ENCODE measurements at places on chromosomes 6 and 20.

- peak; percentile 39 for DNase-seq
These were observed 56.4 kb upstream of the DUSP22 start for GRCh38 chr6:235763-236360.

GRCh38 chr6:151630991-151631655 lies 137.3 kb downstream of the CCDC170 start:
- no peak for DNase-seq

DNA sequence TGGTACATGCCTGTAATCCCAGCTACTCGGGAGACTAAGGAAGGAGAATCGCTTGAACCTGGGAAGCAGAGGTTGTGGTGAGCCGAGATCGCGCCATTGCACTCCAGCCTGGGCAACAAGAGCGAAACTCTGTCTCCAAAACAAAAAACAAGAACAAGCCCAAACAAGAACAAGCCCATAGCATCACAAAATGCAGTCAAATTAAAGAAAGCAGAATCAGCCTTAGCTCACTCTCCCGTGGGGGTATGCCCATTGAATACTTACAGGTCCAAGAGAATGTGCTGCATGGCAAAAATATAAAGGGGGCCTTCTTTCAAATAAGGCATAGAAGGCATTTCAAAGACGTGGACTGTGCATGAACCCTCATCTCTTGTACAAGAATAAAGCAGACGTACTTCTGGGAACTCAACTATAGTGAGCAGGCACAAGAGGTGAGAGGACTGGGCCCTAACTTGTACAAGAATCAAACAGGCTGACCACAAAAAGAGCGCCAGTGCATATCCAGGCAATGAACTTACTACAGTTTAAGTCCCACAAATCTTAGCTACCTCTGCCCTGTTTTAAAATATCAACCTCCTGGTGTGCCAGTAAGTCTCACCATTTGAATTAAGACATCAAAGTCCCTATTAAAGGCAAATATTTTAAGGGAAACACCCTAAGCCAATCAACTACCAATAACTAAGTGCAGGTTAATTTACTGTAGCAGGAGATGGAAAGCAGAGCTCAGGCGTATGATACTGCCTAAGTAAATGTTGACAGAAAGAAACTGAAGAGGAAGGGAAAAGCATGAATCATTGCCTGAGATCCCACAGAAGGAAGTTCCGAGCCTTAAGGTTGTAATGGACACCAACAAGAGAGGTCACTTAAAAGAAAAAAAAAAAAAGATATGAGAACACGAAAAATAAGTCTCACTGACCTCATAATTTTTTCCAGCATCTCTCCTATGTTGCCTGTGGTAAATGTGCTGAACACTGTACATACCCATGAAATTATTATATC lies 37.4 kb downstream of the TOMM6 start:
- DNase-seq: peak; percentile 54

DNA sequence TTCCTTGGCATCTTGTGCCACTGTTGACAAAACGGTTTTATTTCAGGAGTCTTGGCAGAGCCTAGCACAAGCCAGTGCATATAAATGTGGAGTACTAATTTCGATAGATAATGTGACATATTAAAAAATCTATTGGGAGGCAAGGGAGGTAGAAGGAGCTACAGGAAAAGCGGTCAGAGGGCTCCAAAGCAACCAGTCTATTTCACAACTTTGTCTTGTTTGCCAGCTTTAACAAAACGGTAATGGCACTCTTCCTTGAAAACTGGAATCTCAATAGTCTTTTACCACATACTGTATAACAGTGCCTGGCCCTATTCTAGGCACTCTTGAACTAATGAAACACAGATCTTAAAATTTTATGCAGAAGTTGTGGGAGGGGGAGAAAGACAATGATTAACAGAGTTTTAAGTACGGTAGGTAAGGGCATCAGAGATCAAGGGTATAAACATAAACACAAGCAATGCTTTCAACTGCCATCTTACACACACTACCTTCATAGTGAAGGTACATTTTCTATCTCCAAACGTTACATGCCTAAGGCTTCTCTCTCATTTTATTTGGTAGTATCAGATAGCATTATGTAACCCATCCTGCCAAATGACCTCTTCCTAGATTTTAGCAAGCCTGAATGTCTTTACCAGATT lies 33.5 kb upstream of the SYNCRIP start:
- peak; percentile 49 for DNase-seq

GRCh38 chr6:159035891-159036290 lies 8.9 kb downstream of the TAGAP start:
- no peak for DNase-seq

DNA sequence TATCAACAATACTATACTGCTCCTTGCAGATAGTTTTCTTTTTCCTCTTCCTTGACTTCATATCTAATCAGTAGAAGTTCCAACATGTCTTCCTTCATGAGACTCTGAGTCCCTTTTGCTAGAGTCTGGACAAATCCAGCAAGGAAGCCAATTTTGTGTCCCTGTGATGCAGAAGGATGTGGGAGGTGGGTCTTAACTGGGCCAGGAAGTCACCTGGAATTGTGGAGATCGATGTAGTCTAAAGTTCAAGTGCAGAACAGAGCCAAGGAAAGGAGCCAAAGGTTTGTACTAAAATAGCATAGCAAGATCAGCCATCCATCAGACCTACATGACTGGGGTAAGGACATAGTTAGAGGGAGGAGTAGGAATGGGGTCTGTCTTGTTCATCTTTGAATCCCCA lies 37.6 kb downstream of the SPTLC3 start:
- no peak for DNase-seq

DNA sequence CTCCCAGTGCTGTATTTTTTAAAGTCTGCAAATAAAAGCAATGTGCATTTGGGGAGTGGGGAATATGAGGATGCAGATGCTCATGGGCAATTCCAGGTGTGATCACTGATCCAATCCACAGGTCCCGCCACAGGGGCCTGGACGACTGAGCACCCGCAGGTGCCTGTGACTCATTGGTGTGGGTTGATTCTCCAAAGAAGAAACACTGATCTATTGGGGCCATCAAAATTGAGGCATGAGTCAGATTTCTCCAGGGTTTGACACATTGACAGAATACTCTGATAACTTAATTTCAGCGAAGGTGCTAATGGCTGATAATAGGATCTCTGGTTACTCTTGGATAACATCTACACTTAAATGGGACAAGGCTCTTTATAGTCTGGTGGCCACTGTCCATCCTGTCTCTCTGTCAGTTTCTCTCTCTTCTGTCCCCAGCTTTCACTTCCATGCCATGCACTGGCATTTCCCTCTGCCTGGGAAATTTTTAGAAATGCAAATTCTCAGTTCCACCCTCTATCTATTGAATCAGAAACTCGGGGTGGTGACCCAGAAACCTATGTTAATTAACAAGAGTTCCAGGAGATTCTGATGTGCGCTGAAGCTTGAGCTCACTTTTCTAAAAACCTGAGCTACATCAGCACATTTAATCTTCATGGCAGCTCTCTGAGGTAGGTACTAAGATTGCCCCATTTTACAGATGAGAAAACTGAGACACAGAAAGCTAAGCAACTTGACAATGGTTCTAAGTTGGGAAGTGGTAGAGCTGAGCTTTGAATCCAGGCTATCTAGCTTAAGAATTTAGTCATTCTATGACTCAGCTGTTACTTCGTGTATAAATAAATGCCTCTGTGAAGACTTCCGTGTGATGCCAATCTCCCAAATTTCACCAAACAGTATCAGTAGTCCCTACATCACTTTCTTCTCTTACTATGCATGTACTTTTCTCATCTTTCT lies 10.2 kb upstream of the RCAN2 start:
- DNase-seq: no peak

DNA sequence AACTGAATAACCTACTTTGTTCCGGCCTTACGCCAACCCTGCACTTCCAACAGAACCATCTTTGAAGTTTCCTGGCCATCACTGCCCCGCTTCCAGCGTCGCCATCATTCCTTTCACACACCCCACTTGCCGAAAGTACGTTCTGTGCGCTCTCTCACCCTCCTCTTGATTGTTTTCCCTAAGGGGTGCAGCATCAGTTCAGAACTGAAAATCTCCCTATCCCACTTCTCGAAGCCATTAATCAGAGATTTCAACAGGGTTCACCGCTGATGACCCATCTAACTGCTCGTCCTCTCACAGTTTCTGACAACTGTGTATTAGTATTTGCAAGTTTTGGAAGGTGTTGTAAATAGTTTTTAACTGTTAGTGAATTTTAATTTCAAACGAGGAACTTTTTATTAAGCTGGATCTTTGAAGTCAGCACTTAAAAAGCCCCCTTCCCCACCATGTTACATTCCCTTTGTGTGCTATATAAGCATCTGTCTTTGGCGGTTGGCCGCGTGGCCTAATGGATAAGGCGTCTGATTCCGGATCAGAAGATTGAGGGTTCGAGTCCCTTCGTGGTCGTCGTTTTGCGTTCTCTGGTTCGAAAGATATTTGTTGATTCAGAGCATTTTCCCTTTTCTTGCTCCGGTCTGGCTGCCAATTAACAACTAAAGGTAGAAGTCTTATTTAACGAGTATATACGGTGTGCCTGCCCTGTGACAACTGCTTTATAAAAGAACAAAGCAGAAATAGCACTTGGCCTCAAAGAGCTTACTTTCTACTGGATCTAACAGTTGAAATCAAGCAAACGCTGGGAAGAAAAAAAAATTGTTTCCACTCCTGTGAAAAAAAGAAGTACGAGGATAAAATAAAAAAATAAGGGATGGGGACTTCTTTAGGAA lies 42.6 kb downstream of the TRIM27 start:
- DNase-seq: peak; percentile 81

- peak; percentile 71 for DNase-seq
These were observed at the start of gene DNMT3B for GRCh38 chr20:32761831-32762753. TSS of gene DNMT3B (plus strand) at chr20:32762385. CDS start at chr20:32780324, 17,939 bp downstream.

Data from fibroblast of pulmonary artery (primary cell).